ENCODE measurements at places on chromosomes 11 and 22.

DNA sequence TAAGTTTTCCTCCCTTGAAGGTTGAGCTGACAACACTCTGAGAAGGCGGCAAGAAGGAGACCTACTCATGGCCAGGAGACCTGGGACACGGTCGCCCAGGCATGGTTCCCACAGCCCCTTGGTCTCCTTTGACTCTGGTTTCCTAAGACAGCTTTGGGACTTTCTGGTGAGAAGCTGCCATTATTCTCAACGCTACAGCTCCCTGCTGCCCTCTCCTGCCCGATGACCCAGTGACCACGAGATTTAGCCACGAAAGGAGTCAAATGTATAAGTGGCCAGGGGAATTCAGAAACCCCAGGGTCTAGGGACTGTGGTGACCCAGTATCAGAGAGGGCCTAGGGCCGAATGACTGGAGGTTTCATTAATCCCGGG is 699 bp upstream of the SDF2L1 start:
- DNase-seq = no peak

DNA sequence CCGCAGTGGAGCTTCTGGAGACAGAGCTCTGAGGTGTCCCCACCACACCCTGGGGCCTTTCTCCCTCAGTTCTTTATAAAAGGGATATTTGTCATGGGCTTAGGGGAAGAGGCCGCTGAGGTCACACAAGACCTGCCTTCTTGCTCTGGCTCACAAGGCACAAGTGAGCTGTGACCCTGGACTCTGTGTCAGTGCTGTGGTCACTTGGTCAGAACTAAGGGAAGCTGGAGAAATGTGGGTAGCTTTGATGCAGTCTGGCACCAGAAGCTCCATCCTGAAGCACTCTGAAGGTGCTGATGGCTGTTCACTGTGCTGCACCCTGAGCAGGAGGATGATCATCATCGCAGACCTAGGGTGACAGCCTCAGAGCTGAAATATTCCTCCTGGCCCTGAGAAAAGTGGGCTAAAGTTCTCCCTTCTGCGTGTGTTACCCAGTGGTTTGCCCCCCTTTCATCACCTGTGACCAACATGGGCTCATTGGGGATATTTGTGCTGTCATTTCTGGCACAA is 28.1 kb upstream of the VPREB1 start:
- no peak for DNase-seq

DNA sequence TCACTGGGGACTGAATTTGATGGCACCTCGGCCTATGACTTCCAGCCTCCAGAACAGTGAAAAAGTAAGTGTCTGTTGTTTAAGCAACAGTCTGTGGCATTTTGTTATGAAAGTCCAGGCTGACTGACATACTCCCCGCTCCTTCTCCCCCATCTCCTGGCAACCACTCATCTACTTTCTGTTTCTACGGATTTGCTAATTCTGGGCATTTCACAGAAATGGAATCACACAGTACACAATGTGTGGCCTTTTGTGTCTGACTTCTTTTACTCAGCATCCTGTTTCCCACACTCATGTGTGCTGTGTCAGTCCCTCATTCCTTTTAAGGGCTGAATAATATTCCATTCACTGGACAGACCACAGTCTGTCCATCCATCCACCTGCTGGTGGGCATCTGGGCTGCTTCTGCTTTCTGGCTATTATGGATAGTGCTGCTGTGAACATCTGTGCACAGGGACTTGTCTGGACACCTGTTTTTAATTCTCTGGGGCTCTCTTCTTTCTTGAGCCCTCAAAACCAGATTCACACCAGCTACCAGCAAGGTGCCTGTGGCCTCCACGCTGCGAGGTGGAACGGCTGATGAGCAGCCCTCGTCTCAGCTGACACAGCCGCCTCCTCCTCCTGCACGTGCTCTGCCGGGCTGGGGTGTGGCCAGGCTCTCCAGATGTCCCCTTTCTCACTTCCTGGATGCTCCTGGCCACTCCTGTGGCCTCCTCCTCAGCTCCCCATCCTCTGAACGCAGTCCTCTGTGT is 333.1 kb downstream of the CTTN start:
- DNase-seq = no peak

DNA sequence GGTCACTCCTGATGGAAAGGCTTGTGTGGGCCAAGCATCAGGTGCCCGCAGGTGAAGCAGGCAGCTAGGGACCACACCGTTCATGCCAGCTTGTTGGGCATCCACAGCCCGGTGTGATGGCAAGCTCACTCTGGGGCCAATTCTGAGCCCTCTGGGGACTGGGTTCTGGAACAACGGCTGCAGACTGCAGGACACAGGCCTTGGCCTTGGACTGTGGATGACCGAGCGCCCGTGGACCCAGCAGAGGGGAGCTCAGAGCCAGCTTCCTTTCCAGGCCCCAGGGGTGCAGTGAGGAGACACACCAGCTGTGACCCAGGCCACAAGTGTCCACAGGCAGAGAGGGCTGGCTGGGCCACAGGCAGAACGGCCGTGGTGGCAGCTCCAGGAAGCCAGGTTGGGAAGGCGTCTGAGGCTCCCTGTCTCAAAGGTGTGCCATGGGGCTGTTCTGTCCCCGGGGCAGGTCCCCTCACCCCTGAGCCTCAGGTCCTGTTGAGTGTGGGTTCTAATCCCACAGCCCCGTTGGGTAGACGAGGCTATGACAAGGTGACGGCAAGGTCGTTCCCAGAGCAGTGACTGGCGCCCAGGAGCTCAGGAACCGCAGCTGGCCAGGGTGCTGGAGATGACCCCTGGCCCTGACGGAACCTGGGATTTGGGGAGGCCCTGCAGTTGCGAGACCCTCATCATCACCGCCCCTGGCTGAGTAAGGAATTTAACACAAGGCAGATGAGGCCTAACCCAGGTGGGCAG is 1079.4 kb downstream of the BRD1 start:
- DNase-seq = no peak

- DNase-seq = peak; percentile 54
These were observed 5.0 kb upstream of the PICK1 start for GRCh38 chr22:38051900-38052862.

- no peak for DNase-seq
These were observed 7.2 kb upstream of the TLCD5 start for GRCh38 chr11:120317689-120318480.

GRCh38 chr11:18633256-18634139 is 644 bp downstream of the SPTY2D1 start:
- DNase-seq = no peak

DNA sequence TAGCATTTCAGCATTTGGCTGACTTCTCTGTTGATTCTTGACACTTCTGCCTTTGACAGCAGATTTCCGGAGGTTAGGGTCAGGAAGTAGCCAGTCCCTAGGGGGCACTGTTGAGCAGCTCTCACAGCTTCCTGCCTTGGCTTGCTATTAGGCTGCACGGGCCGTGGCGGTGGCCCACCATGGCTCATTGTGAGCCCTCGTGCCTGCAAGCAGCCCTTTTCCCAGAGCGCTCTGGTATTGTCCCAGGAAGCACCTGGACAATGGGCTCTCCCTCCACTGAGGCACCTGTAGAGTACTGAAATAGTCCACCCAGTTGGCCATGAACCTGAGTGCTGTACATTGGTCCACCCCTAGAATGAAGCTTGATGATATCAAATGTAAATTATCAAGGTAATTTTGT is 100.2 kb upstream of the GAL start:
- no peak for DNase-seq

- DNase-seq = no peak
These were observed 22.4 kb downstream of the TOM1 start for GRCh38 chr22:35322126-35322525.

DNA sequence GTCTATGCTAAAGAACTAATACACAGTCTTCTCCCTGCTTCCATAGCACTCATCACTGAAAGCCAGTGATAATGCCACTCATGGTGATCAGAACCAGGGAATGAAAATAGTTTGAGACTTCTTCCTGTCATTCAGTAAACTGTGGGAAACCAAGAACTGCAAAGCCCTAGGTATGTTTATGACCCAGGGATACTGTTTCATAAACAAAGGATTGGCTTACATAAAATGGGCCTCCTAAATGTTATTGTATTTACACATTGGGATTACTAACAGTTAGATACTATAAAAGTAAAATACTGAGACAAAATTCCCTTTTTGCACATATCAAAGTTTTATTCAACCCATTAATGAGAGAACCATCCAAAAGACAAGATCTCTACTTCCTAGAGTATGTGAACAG is 21.3 kb upstream of the CWF19L2 start:
- no peak for DNase-seq

DNA sequence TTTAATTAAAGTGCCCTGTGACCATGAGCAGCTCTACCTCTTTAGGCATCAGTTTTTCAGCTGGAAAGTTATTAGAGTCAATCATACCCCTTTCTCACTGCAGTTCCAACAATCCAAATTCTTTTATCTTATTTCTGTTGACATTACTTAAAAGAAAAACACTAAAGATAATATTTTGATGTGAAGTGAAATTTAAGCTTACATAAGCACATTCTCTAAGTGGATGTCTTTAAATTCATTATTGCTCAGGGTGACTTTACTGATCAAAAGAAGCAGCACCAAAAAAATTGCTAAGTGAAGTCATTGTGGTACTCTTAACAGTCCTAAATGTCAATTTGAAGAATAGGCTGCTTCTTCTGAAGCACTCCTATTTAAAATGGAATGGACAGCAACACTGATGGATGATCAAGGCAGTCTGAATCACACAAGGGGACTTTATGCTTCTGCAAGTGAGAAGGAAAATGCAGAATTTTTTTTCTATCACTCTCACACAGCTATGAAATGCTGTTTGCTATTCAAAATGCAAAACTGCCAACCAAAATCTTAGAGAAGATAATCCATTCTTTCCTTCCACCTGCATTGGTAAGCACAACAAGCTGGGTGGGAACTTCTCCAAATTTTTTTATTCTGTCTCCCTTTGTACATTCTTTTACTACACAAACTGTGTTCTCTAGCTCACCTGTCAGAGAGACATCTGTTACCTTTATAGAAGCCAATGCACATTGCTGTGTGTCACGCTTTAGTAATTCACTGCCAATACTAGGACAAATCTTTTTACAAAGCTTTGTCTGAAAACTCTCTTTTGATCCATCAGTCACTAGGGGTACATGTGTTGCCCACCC is 179.9 kb downstream of the GRIA4 start:
- DNase-seq = no peak

Measured in stromal cell of bone marrow (primary cell).